ENCODE measurements at places on chromosomes 13 and 19.
A peak's percentile ranks its signal among the peaks of the same experiment; 100 is the strongest.

GRCh38 chr19:17909003-17909732 is 23.6 kb upstream of the CCDC124 start:
- DNase-seq, result no peak

DNA sequence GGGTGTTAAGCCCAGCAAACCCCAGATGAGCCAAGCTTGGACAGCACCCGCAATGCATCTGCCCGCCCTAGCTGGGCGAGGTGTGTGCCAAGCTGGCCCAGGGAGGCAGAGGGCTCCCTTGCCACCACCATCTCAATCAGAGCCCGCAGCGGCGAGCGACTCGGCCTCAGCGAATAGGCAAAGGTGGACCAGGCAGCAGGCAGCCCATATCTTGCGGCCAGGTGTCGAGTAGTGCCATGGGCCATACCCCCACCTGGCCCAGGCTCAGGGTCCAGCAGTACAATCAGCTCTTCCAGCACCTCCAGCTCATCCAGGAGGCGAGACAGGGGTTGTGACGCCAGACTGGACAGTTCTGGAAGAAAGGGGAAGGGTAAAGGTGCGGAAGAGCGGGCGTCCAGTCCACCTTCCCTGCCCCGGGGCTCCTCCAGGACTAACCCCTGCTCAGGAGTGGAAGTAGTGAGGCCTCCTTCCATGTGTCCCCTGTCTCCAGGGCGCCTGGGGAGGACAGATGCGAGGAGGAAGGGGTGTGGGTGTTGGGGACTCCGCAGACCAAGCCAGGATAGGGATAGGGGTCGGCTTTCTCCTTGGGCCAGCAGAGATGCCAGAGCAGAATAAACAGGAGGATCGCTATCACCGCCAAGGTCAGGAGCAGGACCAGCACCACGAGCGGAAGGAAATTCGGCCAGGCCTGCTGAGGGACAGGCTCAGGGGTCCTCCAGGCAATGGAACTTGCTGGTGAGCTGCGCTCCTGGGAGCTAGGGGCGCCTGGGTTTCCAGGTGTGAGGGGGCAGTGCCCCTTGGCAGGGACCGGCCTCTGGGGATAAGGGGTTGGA is 2.8 kb downstream of the IGFLR1 start:
- no peak for DNase-seq

DNA sequence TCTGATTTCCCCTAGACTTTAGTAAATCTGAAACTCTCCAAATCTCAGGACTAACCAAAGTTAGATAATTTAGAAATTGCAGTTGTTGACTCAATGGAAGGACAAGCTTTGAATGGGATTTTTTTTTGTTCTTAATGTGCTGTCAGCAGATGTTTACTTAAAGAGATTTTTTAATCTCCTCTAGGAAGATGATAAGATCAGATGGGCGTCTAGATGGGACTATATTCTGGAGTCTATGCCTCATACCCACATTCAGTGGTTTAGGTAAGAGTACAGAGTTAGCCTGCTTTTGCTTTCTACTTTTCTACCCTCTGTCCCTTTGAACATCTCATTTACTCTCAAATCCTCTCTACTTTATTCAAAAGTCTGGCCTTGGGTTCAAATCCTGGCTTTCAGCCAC is 39.3 kb downstream of the TM9SF2 start:
- no peak for DNase-seq

DNA sequence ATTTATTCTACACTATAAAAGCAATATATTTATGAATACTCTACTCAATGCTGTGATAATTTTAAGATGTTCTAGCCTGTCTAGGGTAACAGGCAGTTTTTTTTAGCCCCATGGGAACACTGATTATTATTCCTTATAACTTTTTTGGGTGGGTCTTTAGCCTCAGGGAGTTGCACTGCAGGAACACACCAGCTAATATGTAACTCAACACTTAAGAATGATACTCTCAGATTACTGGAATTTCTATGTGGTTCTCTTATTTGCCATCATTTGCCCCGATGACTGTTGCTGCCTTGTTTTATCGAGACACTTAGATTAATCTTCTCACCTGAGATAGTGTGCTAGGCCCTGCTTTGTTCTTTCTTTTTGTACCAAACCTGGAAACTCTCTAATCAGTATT is 396.9 kb upstream of the SLITRK1 start:
- DNase-seq, result no peak

- DNase-seq, result peak; percentile 56
Measured at GRCh38 chr19:15195371-15196334, 5.1 kb downstream of the NOTCH3 start.

DNA sequence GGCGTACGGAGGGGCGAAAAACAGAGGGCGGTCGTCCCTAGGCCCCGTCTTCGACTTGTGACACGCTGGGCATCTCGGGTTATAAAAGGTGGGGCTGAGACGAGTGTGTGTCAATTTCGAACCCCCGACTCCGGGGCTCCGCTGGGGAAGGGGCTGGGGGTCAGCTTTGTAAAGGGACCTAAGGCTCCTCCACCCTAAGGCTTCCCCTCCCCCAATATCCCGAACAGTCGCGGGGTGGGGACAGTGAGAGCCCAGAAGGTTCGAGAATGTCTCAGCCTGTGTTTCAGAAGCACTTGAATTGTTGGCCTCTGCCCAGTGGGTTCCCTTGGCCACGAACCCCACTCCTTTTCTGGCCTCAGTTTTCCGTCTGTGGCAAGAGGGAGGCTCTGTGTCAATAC is 450 bp downstream of the SELENOW start:
- DNase-seq, result no peak

GRCh38 chr19:5205937-5206750 is 134.5 kb downstream of the PTPRS start:
- no peak for DNase-seq

DNA sequence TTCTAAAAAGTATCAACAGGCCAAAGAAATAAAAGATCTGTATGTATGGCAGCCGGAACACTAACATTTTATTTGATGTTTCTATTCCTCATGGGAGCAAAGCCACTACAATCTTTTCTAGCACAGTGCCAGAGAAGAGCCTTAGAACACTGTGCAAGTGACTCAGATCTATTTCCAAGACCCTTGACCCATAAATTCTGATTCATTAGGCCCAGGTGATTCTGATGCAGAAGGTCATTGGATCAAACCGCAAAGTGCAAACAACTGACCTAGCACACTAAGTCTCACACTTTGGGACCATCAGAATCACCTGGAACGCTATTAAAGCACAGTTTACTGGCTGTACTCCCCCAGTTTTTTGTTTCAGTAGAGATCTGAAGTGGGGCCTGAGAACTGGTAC is 87.6 kb downstream of the MYCBP2 start:
- no peak for DNase-seq

GRCh38 chr19:6589711-6590257 is 1.2 kb downstream of the CD70 start:
- no peak for DNase-seq

- no peak for DNase-seq
Measured at GRCh38 chr13:106498158-106498557, 37.3 kb downstream of the EFNB2 start.

DNA sequence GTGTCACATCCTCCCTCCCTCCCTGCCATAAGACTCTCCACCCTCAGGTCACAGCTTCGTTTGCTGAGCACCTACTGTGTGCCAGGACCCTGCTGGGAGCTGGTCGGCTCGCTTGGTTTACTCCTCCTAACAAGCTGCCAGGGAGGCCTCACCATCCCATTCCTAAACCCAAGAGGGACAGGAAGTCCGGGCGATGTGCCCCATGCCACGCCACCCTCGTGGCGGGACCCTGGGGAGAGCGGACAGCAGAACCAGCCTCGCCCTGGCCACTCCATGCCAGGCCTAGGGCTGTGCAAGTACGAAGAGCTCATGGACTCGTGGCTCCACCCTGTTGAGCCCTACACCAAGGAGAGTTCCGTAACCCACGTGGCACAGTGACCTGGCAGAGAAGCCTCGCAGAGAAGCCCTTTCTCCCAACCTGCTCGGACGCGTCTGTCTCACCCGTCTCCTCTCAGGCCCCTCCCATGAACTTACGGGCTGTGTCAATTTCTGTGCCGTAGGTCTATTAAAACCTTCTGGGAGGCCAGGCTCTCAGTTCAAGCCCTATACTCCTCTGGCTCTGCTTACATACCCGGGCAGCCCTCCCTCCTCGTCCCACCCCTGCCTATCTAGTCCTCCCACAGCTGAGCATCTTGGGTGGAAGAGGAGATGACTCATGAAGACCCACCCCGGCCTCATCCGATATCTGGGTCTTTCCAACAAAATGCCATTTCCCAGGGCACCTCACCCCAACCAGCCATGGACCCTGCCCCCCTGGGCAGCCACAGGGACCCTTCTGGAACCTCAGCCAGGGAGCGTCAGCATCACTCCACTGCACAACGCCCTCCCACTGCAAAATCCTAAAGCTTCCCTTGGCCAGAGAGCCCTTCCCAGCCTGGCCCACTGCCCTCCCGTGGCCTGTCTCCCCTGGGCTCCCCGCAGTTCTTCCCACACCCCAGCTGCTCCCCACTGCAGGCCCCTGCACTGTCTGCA is 2.6 kb downstream of the UBXN6 start:
- peak; percentile 68 for DNase-seq

GRCh38 chr19:7916103-7916954 is 1.7 kb downstream of the TGFBR3L start:
- DNase-seq, result no peak

DNA sequence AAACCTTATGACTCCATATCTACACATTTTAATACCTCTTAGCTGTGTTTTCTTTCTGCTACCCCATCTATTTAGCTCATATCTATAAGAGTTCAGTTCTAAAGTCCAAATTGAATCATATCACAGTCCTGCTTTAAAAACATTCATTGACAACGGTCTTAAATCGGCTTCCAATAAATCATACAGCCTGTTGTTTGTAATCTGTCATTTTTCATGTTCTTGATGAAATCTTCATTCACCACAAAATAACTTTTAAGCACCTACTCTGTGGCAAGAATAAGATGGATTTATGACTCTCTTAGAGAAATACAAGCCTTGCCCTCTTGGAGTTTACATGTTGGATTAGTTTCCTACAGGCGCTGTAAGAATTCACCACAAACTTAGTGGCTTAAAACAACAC is 450.9 kb upstream of the GPC6 start:
- DNase-seq, result no peak

DNA sequence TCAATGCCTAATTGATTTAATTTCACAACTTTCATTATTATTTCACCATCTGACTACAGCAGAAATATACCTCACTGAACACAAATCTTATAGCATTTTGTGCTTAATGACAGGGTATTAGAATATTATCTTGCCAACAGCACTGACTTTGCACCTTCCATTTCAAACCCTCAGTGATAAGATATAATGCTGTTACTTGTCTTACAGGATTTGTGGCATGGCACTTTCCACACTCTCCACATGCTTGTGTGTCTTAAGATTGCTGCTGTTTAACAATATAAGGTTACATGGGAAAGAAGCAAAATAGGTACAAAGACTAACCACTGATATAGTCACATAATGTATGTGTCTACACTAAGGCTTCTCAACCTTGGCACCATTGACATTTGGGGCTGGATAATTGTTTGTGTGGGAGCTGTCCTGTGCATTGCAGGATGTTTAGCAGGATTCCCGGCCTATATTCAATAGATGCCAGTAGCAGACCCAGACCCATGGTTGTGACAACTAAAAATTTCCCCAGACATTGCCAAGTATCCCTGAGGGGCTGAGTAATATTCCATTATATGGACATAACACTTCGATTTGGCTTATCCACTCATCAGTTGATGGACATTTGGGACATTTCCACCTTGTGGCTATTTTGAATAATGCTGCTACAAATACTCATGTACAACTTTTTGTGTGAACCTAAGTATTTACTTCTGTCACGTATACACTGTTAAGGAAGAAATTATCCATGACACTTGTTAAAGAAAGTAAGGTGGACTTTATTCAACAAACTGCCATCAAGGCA is 5.7 kb upstream of the DIAPH3 start:
- DNase-seq, result no peak

DNA sequence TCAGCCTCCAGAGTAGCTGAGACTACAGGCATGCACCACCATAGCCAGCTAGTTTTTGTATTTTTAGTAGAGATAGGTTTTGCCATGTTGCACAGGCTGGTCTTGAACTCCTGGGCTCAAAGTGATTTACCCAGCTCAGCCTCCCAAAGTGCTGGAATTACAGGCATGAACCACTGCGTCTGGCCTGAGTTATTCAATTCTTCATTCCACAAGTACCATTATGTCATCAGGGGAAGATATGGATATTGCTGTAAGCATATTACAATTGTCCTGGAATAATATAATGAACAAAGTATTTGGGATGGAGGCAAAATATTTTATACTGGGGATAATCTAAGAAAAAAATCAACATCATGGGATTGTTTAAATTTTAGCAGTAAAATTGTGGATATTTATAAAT is 646.0 kb upstream of the SLITRK6 start:
- DNase-seq, result no peak

DNA sequence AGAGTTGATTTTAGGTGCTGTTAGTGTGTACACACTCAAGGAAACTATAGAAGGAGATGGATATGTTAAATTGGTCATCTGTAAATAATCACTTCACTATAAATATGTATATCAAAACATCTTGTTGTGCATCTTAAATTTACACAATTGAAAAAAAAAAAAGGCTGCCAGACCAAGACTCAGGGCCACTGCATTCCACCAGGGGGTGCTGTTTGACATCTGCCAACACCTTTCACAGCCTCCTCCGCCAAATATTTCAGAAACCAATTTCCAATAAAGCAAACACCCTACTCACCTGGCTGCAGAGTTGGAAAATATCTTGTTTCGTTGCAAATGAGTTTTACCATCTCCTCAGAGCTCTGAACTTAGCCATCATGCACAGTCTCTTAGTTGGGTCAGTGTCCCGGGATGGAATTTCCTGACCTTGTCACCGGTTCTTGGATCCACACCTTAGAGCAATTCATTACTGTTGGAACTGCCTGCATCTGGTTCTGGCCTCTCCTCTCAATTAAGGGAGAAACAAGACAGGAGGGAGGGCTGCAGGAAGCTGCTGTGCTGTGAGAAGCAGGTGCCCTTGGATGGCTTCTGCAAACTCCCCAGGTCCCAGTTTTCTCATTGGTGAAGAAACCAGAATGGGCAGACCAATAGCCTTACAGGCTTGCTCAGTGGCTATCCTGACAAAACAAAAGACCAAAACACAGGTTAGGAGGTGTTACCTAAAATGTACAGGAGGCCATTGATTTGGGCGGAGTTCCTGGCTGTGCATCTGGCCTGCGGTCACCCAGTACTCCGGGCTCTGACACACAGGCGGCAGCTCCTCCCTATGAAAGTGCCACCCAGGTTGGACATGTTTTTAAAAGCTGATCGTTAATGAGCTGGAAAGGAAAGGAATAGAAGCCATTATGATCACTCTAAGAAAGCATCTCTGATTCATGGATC is 746.6 kb downstream of the UQCRFS1 start:
- DNase-seq, result peak; percentile 60

Measured in fibroblast of pulmonary artery (primary cell).